M059J (cell line): ENCODE measurements at places on chromosomes 2 and 18.

GRCh38 chr2:203759690-203760365 lies 53.4 kb downstream of the CD28 start:
- DNase-seq, result peak; percentile 98

- DNase-seq, result no peak
Observed at GRCh38 chr18:27473318-27473717, 288.2 kb upstream of the CHST9 start.

DNA sequence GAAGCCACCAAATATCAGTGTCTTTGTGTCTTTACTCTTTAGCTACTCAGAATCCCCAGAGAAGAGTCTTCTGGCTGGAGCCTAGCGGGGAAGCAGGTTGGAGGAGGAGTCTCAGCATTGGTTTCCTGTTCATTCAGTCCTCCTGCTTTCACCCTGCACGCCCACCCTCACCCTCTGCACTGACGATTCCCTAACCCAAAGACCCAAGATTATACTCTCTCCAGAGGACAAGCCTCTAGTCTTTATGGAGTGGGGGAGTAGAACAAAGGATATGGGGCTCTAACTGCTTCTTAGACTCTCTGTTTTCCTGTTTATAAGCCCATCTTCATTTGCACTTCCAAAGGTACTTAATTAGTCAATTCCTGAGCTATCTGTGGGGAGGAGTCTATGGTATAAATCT lies 338.8 kb downstream of the AGPS start:
- DNase-seq, result no peak

DNA sequence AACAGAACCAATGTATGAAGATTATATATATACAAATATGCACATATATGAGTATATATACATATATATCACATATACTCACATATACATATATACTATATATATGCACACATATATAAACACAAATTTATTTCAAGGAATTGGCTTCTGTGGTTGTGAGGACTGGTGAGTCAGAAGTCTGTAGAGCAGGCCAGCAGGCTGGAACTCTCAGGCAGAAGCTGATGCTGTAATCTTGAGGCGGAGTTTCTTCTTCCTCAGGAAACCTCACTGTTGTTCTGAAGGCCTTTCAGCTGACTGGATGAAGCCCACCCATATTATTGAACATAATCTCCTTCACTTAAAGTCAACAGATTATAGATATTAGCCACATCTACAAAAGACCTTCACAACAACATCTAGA lies 143.9 kb upstream of the CREB1 start:
- DNase-seq, result peak; percentile 46

- peak; percentile 55 for DNase-seq
Observed at GRCh38 chr2:70995426-70995729, 705 bp upstream of the TEX261 start.

DNA sequence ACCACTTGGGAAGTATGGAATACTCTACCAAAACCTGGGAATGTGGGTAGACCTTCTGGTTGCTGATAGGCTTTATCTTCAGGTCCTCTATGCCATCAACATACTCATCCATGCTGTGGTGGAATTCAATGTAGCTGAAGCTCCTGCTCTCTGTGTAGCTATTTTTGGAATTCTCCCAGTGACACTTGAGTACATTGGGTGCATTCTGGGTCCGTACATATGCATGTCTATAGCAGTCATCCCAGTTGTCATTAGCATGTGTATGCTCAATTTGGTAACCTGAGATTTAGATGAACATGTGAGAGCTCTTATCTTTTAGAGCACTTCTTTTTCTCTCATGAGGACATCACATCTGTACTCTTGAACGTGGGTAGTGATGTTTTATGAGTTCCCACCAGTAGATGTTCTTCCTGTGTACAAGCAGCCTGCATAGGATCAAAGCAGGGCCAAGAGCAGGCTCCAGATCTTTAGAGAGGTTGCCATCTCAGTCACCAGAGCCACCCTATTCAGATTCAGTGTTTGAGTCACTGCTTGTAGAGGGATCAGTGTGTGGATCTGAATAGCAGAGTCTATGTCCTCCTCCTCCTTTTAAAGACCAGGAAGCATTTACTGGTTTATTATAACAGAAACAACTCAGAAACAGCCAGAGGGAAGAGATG lies 65.9 kb downstream of the MGAT5 start:
- no peak for DNase-seq

- no peak for DNase-seq
Observed at GRCh38 chr2:43454791-43455190, 141.0 kb downstream of the THADA start.

DNA sequence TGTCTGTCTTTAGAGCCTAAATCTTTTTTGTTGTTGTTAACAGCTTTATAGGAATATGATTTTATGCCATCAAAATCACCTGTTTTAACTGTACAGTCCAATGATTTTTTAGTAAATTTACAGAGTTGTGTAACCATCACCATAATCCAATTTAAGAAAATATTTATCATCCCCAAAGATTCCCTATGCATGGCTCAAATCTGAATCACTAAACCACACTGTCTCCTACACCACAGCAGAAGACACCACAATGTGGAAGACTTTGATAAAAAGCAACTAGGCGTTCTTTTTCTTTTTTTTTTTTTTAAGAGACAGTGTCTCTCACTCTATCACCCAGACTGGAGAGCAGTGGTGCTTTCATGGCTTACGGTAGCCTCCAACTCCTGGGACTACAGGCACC lies 99.6 kb downstream of the TXNL1 start:
- DNase-seq, result peak; percentile 33

GRCh38 chr2:105068875-105069274 lies 31.0 kb downstream of the MRPS9 start:
- DNase-seq, result no peak

GRCh38 chr18:7155092-7155491 lies 37.5 kb upstream of the LAMA1 start:
- DNase-seq, result no peak

- DNase-seq, result no peak
Observed at GRCh38 chr2:159125858-159126257, 157.4 kb downstream of the TANC1 start.

- DNase-seq, result peak; percentile 93
Observed at GRCh38 chr18:56257205-56257604, 381.2 kb downstream of the TXNL1 start.

DNA sequence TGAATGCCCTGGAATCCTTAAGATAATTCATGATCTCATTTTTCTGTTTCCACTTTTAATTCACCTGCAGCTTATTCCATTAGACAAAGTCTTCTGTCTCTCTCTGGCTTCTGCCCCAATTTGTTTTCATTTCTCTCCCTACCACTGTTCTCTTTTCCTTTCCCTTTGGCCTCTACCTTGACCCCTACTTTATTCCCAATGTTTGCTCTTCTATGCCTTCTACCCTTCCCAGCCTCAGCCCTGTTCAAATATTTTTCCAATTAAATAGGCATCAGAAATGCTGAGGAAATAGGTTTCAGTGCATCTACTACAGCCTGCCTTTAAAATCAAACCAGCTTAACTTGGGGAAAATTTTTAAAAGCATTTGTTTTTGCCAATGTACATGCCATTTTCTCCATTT lies 443.7 kb upstream of the CWC22 start:
- no peak for DNase-seq

- DNase-seq, result no peak
Observed at GRCh38 chr18:78679613-78680260, 299.9 kb upstream of the SALL3 start.

DNA sequence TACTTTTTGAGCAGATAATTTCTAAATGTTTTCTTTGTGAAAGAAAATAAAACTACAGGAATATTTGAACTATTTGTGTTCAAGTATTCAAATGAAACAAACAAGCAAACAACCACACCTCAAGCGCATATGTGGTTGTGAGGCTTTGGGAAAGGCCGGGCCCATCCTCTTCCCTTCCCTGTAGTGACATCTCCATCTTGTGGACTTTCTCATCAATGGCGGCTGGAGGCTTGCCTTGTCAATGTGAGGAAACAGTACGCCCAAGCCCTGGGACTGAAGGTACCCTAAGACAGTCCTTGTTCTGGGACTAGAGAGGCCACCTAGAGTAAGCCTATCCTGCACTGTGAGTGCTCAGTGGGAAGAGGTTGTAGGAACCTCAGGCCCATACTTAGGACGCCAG lies 166.8 kb downstream of the TPGS2 start:
- DNase-seq, result peak; percentile 27

GRCh38 chr2:110978148-110978547 lies 142.6 kb upstream of the BCL2L11 start:
- no peak for DNase-seq

DNA sequence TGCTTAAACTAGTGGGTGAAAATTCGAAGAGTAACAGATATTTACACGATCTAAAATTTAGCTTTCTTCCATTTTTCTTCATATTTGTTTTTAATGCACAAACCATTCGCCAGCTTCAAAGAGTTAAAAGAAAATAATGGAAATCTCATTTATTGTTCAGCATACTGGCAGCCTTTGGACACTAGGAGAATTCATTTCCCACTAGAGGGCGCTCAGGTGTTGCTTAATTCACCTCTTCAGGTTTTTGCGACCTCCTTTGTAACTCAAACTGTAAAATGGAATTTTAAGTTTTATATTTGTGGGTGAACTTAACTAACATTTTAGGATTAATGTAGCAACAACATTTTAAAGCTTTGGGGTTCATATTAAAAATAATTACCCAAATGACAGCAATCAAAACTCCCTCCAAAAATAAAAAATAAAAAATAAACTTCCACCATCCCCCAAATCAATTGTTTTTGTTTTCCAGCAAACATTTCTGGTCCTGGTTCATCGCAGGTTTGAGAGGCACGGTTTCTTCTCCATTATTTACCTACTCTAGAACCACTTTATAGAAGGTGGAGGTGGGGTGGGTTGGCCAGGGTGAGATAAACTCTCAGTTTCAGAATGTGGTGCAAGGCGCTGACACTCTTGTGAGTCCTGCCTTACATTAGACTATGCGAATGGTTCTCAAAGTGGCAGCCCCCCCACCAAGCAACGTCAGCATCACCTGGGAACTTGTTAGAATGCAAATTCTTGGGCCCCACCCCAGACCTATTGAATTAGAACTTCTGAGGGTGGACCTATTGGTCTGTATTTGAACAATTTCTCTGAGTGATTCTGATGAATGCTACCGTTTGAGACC lies 24.7 kb upstream of the PNPT1 start:
- peak; percentile 63 for DNase-seq

DNA sequence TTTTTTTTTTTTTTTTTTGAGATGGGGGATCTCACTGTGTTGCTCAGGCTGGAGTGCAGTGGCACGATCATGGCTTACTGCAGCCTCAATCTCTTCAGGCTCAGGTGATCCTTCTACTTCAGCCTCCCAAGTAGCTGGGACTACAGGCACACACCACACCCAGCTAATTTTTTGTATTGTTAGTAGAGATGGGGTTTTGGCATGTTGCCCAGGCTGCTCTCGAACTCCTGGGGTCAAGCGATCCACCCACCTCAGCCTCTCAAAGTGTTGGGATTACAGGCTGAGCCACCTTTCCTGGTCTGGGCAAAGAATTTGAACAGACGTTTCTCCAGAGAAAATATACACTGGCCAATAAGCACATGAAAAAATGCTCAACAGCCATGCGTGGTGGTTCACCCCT lies 2.9 kb upstream of the SNRNP200 start:
- no peak for DNase-seq

GRCh38 chr18:30016179-30016578 lies 1026.4 kb downstream of the DSC3 start:
- DNase-seq, result no peak

DNA sequence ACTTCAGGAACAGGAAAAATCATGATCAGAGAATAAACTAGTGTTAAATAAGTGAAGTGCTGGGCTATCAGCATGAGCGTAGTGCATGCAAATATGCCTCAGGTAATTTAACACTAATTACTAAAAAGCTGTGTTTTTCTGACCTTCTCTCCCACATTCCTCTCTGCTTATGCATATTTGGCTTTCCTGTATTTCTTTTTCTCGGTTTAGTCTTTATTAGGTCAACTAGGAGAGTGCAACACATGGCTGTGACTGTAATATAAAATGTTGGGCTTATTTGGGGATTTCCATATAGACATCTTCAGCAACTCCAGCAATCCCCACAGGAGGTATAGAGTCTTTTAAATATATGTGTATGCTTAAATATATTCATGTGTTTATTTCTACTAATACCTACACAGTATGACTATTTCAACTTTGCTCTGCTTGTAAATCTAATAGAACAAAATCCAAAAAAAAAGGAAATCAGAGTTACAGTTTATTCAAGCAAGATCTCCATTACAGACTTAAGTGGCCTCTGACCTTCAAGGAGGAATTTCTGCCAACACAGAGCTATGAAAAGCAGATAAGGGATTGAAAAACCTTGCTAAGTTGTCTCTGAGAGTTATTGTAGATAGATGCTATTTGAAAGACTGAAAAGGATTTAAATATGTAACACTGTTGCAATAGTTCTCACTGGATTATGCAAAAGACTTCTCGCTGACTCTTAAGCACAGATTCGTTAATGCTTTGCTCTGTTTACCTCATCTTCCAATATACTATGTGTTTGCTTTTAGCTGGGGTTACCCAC lies 359.5 kb upstream of the RGPD4 start:
- DNase-seq, result no peak

- DNase-seq, result no peak
Observed at GRCh38 chr2:71685073-71685848, 231.9 kb downstream of the DYSF start.

DNA sequence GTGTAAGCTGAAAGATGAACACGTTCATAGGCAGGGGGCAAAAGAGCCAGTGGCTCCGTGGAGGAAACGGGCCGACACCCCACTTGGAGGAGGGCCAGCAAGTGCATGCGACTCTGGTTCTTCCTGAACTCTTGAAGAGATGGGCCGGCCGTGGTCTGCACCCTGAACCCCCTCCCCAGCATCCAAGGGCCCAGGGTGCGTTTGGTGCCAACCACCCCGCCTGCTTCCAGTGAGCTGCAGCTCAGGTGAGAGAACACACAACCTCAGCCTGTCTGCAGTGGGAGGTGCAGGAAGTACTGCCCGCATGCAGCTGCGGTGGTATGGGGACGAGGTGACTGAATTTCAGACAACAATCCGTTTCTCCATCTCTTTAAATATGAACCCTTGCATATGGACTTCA lies 58.9 kb downstream of the ADNP2 start:
- DNase-seq, result no peak

- DNase-seq, result no peak
Observed at GRCh38 chr2:9952286-9952737, 819 bp downstream of the GRHL1 start.

DNA sequence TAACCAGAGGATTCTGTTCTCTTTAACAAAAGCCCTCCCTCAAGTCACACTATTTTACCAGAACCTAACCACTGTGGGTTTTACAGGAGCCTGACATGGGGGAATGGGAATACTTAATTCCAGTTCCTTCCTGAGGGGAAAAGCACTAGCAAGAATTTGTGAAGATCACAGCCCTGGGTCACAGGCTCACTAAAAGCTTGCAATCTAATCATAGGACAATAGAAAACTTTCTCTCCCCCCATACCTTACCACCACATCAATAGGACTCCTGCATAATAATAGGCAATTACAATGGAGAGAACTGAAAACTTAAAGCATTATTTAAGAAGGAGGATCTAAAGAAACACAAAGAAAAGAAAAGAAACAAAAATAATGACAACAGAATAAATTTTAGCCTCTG lies 225.8 kb upstream of the ZNF804A start:
- DNase-seq, result no peak
